Stimulated activated CD4-positive, alpha-beta T cell treated with anti-CD3 and anti-CD28 coated beads, Interleukin-2, amount 100 ng/mL, for 4 hours (primary cell): ENCODE measurements at places on chromosomes 12 and 14.
A peak's percentile ranks its signal among the peaks of the same experiment; 100 is the strongest.

DNA sequence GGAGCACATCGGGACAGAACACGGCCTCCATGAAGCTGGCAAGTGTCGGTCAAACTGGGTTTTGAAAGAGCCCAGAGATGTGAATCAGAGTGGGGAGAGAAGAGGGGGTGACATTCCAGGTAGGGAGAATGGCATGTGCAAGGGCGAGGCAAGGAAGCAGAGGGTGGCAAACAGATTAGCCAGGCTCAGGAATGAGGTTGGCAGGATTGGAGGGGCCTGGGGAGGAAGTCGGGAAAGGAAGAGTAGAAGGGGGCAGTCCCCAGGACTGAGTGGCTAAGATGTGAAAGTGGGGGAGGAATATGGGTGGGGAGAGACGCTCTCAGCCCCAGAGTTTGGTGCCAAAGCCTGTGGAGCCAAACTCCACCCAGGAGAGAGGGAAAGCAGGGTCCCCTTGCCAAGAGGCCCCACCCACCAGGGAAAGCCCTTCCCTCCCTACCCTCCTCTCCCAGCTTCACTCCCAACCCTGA lies 5.5 kb upstream of the HDAC7 start:
- no peak for DNase-seq

- DNase-seq, result peak; percentile 53
Measured at GRCh38 chr12:89353823-89354611, 1.7 kb upstream of the DUSP6 start.

DNA sequence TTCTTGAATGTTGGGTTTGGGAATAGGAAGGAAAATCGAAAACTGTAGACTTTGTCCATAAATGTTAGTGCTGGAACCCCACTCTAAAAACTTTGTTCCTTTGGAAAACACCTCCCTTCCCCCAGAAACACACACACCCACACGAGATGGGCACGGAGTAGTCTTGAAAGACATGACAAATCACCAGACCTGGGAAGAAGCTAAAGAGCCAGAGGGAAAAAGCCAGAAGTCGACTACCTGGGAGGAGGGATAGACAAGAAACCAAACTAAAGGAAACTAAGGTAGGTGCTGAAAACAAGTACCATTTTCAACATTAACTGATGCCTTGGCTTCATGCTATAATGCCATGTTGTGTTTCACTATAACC lies 925 bp upstream of the NANOG start:
- no peak for DNase-seq

DNA sequence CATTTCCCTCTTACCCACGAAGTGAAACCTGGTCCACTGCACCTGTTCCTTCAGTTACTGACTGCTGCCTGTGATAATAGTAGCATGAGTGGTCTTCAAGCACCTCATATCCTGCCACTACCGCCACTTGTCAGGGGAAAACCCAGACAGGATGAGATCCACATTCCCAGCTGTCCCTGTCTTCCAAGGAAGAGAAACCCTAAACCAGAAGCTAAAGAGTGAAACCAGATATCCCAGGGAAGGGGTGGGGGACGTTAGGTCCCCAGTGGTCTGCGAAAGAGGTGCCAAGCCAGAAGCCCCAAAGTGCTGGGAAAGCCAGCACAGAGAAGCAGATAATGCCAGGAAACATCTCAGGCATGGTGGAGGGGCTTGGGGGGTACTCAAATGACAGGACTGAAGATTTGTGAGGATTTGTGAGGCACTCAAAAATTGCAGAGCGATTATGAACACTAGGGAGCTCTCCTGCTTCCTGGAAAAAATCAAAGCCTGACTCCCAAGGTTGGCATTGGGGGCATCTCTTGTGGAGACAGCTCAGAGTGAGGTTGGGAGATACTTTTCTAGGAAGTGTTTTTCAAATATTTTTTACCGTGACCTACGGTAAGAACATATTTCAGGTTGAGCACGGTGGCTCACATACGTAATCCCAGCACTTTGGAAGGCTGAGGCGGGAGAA lies 77.9 kb downstream of the TMEM30B start:
- DNase-seq, result no peak

DNA sequence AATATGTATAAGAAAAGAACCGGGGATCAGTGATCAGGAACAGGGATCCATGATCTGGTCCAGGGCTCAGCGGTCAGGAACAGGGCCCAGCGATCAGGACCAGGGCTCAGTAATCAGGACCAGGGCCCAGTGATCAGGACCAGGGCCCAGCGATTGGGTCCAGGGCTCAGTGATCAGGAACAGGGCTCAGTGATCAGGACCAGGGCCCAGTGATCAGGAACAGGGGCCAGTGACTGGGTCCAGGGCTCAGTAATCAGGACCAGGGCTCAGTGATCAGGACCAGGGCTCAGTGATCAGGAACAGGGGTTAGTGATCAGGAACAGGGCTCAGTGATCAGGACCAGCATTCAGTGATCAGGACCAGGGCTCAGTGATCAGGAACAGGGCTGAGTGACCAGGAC lies 56.3 kb downstream of the TMEM121 start:
- no peak for DNase-seq

GRCh38 chr14:71387753-71388152 lies 480.5 kb downstream of the PCNX1 start:
- DNase-seq, result no peak

GRCh38 chr12:12715128-12715458 lies 2.1 kb upstream of the CDKN1B start:
- no peak for DNase-seq

- DNase-seq, result no peak
Measured at GRCh38 chr12:24815114-24815423, 133.8 kb downstream of the BCAT1 start.

DNA sequence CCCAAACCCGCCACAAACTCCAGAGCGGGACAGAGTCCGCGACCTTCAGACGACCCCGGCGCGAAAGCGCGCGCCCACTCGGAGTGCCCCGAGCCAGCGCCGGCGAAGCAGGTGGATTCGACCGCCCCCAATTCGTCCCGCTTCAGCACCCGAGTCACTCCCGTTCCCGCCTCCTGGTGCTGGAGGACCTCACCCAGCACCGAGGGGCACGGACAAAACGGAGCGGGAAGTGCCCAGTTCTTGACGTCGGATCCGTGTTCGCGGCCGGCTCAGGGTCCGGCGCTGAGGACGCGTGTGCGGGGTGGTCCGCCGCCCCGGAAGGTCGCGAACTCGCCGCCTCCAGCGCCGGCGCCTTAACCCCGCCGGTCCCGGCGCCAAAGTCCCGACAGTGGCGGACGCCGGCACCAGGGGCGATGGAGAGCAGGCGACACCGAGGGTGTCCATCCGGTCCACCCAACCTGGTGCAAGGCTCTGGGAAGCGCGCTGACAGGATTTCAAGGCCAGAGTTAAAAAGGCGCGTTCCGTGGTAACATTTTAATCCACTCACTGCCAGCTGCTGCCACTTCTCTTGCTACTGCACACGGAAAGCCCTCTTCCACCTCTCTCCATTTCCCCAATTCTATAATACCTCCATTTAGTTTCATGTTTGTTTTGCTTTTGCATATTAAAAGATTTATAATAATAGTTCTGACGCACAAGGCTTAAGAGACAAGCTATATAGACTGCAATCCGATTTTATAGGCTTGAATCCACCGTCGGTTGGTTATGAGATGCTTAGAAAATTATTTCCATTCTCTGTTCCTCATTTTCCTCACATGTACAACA lies 240.0 kb upstream of the CPNE8 start:
- no peak for DNase-seq

GRCh38 chr14:75230140-75230792 lies 48.4 kb upstream of the FOS start:
- DNase-seq, result peak; percentile 9

DNA sequence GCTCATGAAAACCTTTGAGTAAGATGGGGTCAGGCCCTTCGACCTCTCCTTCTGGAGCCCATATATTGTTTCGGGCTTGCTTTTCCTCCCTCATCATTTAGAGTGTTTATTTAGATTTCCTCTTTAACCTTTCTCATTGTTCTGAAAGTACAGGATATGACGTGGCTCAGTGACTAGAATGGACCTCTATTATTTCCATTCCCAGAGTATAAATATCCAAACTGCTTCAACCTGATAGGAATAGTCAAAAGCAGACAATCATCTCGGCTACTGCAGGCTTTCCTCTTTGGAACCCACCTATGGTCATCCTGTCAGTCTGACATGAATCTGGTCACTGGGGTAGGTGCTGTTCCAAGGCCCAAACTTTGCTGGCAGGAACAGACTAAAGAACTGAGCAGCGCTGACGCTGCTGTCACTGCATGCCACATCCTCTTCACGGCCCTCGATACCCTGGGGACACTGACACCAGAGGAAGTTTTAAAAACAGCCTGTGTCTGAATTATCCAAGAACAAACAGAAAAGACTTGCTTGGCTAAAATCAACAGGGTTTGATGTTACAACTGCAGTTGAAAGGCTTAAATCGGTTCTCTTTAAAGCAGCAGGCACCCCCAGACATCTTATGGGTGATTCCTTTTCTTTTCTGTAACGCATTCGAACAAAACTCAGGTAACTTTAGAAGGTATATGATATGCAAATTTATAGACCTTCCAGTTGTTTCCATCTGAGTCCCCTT lies 5.0 kb upstream of the DDX47 start:
- peak; percentile 19 for DNase-seq

DNA sequence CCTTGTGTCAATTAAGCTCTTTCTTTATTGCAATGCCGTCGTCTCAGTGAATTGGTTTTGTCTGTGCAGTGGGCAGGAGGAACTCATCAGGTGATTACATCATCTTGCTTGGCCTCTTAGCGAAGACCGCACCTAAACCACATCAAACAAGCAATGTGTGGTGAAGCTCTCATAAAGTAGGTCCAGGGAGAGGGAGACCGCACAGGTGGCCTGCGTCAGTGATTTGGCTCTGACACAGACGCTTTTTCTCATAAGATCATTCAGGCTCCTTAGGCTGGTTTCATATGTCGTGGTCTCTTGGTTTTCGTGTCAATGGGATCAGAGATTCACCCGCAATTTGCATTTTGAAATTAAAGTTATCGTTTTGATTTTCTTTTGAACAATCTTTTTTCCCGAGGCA lies 6.7 kb upstream of the TESC start:
- DNase-seq, result no peak

DNA sequence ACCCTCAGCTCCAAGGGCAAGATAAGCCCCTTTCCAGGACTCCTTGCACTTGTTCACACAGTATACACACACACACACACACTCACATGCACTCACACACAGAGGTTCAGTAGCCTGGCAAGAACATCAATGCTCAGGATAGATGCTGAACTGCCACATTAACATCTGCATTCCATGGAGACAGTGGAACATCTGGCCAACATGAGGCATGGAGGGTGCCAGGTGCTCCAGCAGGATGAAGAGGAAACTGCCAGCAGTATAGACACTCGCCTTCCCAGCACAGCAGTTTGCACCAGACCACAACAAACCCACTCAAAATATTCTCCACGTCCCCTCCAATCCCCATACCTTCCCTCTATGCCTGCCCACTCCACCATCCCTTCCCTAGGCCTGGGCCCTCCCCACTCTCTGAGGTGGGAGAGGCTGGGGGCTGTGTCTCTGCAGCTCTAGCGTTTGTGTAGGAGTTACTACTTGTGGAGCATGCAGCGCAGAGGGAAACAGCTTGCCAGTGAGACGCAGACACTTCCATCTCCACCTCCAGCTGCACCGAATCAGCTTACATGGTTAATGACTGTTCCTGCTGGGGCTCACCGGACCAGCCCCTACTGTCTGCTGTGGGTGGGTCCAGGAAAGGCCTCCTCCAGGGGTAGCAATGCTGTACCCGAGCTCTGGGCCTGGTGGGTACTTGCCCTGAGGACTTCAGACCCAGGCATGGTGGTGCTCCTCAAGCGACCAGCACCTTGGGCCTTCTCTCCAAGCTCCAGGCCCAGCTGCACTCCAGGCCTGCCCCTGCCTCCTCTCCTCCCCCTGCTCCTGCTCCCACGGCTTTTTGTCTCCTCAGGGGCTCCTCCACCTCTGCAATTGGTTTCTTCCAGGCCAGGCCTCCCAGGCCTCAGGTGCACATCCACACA lies 18.6 kb upstream of the PLEKHG3 start:
- no peak for DNase-seq

- no peak for DNase-seq
Measured at GRCh38 chr12:53995378-53996239, 4.4 kb upstream of the HOXC9 start.

- DNase-seq, result no peak
Measured at GRCh38 chr14:53494587-53494986, 341.5 kb upstream of the DDHD1 start.

DNA sequence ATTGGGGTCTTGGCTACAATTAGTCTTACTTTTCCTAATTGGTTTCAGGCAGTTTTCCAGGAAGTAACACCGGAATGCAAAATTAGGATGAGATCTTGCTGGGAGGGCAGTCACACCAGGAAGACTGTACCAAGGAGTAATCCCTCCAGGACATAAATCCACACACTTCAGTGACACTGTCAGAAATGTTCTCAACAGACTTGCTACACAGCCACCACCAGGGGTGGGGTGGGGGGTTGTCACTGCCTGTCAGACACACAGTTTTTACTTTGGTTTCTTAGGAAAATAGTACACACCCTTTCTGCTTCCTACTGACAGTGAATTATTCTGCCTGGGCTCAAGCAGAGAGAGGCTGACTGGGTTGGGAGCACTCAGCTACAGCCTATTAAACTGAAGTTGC lies 102.9 kb upstream of the CCDC196 start:
- DNase-seq, result no peak

DNA sequence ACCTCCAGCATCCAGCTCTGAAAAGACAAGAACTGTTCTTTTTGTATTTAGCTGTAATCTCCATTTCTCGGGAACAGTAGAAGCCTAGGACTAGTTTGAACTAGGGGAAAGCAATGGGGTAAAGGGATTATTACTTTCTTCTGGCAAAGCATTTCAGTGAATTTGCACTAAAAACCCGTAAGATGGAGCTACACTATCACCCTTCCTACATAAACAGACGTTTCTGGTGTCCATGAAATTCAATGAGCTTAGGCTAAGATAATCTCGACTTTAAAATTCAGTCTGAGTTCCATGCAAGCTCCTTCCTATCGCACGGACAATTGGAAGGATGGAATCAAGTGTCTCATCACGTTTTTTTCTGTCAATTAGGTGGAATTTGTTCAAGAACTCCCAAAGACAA lies 24.0 kb downstream of the ACSM4 start:
- no peak for DNase-seq

GRCh38 chr14:81366214-81366613 lies 33.9 kb downstream of the STON2 start:
- DNase-seq, result no peak
